ENCODE measurements at places on chromosomes 7 and 10.

- no peak for DNase-seq
Measured at GRCh38 chr7:152617056-152617455, 58.9 kb downstream of the XRCC2 start.

DNA sequence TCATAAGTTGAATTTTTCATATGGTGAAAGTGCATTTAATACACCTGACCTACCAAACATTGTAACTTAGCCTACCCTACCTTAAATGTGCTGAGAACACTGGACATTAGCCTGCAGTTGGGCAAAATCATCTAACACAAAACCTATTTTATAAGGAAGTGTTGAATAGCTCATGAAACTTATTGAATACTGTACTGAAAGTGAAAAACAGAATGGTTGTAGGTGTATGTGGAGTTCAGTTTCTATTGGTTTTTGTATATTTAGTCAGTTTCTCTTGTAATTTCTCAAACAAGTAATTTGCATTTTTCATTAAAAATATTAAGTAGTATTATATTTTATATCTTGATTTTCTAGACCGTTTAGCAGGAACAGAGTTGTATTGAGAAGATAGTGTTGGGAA lies 15.3 kb downstream of the CCDC7 start:
- DNase-seq: no peak

GRCh38 chr7:98021588-98022351 lies 31.8 kb upstream of the OCM2 start:
- peak; percentile 79 for DNase-seq

GRCh38 chr10:124523901-124524300 lies 62.3 kb downstream of the LHPP start:
- no peak for DNase-seq

- DNase-seq: no peak
Measured at GRCh38 chr7:46156086-46156485, 235.0 kb upstream of the IGFBP3 start.

DNA sequence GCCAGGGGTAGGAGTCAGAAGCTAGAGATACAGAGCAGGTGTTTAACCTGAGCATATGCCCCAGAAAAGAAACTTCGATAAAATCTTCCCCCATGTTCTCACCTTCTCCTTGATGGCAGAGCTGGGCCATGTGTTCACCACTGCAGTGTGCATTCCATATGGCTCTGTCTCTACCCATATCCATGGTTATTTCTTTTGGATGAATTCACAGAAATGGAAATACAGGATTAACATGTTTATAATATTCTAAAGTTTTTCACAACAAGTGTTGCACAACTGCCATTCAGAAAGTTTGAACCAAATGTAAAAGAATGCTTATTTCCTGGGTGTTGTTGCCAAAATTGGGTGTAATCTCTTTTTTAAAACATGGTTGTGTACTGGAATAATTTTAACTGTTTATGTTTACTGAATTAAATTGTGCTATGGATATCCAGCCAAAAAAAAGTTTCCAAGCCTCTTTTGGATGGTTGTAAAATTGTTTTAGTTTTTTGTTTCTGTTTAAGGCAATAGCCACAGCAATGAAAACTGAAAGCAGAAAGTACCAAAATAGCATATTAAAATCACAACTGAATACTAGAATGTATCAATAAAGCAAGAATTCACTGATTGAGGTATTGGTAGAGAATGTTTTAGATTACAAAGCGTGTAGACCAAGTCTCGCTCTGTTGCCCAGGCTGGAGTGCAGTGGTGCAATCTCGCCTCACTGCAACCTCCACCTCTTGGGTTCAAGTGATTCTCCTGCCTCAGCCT lies 19.9 kb upstream of the CCNY start:
- no peak for DNase-seq

- DNase-seq: no peak
Measured at GRCh38 chr10:126163506-126163905, 224.8 kb downstream of the ADAM12 start.

DNA sequence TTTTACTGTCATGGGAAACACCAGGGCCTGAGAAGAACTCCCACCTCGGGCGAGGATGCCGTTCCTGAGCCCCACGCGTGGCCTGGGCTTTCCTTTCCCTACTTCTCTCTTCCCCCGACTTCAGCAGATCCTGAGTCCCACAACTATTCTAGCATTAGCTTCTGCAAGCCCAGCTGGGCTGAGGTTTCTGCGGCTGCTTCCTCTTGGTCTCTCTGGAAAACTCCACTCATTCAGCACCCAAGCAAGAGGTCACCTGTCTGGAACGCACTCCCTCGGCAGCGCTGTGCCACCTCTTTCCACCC lies 761 bp upstream of the DOCK1 start:
- no peak for DNase-seq

GRCh38 chr10:60479305-60480020 lies 89.8 kb upstream of the ANK3 start:
- no peak for DNase-seq

Data from activated CD8-positive, alpha-beta memory T cell treated with anti-CD3 and anti-CD28 coated beads, Interleukin-2, amount 10 ng/mL, durations not matched to agents 7 days and 5 days (primary cell).